A549 treated with AZD2906 at 1 μM for 4 hours (cell line): ENCODE measurements at places on chromosomes 11 and 22. TPM values are rescaled to one million over a fixed set of nuclear protein-coding genes. Genes with fewer than 3 reads are reported as not detected.

SMIM35 gene
- not detected in 5 replicates for total RNA-seq

SERHL2 gene
- total RNA-seq = 0.17 to 0.45 TPM (median 0.28 TPM) in 5 replicates

CCDC34 gene
- 22.7 to 29.0 TPM (median 24.2 TPM) in 5 replicates for total RNA-seq

RCOR2 gene
- 0.62 to 1.2 TPM (median 0.80 TPM) in 5 replicates for total RNA-seq

KREMEN1 gene
- total RNA-seq = 3.4 to 4.8 TPM (median 4.5 TPM) in 5 replicates
